ENCODE measurements at places on chromosomes 1 and 21.

DNA sequence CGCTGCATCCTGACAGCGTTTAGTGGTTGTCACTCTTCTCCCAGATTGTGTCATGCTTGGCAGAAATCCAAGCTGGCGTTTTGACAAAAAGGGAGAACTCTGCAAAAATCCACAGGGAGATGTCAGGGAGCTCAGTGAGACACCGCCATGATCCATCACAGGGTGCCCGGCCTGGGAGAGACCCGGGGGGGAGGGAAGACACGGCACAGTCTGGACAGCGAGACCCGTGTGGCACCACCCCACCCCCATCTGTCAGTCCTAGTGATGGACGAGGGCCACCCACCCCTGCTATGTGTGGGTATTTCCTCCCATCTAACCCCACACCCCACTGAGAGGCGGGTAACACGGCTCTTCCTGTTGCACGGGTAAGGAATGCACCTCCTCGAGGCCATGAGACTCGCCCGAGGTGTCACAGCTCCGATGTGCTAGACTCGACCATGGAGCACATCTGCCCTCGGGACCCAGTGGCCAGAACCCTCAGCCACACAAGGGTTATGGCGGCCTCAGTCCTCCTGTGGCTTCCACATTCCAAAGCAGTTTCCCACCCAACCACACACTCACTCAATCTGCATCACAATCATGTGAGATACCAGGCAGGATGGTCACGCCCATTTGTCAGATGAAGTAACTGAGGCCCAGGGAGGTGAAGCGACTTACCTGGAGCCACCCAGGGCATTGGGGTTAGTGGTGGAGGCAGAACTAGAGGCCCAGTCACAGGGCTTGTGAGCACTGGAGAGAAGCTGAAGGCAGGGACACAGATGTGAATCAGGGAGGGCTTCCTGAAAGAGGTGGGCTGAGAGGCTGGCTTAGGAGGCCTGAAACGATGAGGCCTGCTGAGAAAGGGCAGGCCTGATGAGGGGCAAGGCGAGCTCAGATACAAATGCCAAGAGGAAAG is 688.5 kb downstream of the MATN1 start:
- DNase-seq, result no peak

GRCh38 chr1:232385221-232385620 is 244.7 kb downstream of the SIPA1L2 start:
- DNase-seq, result no peak

GRCh38 chr21:34330055-34330454 is 33.8 kb upstream of the KCNE2 start:
- DNase-seq, result no peak

GRCh38 chr1:207298636-207299398 is 22.7 kb upstream of the CD55 start:
- DNase-seq, result no peak

- DNase-seq, result no peak
Observed at GRCh38 chr1:12055259-12055658, 7.8 kb upstream of the TNFRSF8 start.

GRCh38 chr1:89273324-89273778 is 691 bp upstream of the GBP5 start:
- no peak for DNase-seq

GRCh38 chr1:110634455-110635311 is 28.5 kb upstream of the KCNA2 start:
- peak; percentile 83 for DNase-seq

Measured in DMS 273 treated with DMSO at 0.1 percent for 48 hours (cell line).